ENCODE measurements at places on chromosomes 4 and X.

DNA sequence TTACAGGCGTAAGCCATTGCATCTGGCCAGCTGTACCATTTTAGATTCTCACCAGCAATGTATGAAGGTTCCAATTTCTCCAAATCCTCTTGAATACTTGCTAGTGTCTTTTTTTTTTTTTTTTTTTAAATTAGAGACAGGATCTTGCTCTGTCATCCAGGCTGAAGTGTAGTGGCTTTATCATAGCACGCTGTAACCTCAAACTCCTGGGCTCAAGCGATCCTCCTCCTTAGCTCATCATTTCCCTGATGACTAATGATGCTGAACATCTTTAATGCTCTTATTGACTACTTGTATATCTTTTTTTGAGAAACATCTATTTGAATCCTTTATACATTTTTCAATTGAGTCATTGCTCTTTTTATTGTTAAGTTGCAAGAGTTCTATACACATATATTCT is 40.3 kb downstream of the HDAC8 start:
- DNase-seq = no peak

GRCh38 chr4:106370214-106370613 is 1.6 kb upstream of the GIMD1 start:
- DNase-seq = no peak

DNA sequence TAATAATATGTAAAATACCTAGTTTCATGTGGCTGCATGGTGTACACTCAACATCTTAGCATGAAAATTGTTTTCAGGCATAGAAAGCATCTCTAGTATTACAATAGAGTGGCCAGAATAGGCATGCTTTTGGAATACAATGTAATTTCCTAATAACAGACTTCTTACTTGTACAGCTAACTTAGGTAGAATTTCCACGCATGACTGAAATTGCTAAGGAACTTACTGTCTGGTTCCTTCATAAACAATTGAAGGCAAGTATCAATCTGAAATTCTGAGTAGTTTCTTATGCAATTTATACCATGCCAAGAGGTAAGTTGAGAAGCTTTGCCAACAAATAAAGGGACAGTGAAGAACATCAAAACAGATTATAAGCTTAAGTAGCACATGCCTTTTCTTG is 26.7 kb downstream of the SULT1E1 start:
- no peak for DNase-seq

DNA sequence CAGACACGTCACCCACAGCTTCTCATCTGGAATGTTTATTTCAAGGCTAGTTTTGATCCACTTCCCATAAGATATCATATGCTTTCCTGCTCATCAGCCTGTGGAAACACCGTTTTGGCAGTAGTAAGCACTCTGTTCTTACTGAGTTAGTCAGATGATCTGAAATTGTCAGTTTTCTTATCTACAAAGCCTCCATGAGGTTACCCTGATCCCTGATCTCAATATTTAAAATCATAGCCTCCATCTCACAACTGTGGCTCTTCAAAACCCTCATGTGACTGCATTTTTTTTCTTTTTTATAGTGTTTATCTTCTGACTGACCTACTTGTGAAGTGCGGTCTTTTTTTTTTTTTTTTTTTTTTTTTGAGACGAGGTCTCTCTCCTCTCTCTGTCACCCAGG is 22.7 kb downstream of the BST1 start:
- DNase-seq = no peak
